ENCODE measurements at places on chromosomes 2 and 18.

DNA sequence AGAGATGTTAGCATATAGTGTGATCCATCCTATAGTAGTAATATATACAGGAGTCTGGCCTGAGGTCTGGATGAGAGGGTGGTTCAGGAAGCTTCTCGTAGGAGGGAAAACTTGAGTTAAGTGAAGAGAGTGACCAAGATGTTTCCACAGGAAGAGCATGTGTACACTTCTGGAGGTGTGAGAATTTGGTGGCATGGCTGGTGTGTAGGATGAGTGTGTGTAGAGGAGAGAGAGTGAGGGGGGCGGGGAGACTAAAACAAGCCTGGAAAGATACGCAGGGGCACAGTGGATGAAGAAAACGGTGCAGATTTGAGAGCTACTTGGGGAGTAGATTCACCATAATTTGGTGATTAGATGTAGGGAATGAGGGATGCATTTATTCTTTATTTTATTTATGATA lies 43.5 kb upstream of the CTLA4 start:
- DNase-seq = no peak

- no peak for DNase-seq
Observed at GRCh38 chr2:238600506-238601432, 174.0 kb downstream of the ASB1 start.

GRCh38 chr18:28584731-28585130 lies 407.8 kb upstream of the CDH2 start:
- DNase-seq = no peak

DNA sequence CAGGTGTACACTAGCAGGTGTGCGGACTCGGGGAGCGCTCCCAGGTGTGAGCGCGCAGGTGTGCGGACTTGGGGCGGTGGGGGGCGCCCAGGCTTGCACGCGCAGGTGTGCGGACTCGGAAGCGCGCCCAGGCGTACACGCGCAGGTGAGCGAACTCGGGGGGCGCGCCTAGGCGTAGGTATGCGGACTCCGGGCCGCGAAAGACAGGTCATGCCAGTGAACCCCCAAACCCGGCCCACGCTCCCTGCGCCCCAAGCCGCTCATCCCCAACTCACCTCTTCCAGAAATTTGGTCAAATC lies 342 bp downstream of the CYB5A start:
- no peak for DNase-seq

GRCh38 chr2:167504695-167505094 lies 616.4 kb downstream of the XIRP2 start:
- no peak for DNase-seq

DNA sequence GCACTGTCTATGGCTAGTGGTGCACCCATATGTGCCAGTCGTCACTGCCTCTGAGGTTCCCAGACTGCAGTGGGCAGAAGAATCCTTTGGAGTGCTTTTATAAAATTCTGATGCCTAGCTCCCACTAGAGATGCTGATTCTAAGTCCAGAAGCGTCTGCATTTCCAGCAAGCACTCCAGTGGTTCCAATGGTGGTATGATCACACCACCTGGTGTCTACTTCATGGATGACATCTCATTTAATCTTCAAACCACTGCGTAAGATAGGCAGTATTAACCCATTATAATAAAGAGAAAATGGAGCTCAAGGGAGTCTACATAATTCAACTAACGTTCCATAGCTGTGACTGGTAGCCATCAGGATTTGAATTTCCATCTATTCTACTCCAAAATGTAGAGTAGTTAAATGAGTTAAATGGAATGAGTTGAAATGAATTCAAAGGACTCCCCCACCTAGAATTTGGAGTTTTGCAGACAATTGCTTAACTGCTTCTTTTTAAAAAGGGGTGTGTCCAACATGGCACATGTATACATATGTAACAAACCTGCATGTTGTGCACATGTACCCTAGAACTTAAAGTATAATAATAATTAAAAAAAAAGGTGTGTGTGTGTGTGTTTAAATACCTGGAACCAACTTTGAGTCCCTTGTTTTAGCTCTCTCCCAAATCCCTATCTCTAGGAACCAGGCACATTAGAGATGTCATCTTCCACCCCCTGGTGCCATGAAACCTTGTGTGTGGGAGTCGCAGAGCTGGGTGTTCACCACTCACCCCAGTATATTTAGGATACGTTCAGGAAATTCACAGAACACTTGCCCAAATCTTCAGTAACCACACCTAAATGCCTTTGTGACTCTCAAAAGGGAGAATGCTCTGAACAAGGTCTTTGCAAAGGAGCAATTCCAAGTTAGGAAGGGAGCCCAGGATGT lies 14.1 kb downstream of the LAMA3 start:
- no peak for DNase-seq

DNA sequence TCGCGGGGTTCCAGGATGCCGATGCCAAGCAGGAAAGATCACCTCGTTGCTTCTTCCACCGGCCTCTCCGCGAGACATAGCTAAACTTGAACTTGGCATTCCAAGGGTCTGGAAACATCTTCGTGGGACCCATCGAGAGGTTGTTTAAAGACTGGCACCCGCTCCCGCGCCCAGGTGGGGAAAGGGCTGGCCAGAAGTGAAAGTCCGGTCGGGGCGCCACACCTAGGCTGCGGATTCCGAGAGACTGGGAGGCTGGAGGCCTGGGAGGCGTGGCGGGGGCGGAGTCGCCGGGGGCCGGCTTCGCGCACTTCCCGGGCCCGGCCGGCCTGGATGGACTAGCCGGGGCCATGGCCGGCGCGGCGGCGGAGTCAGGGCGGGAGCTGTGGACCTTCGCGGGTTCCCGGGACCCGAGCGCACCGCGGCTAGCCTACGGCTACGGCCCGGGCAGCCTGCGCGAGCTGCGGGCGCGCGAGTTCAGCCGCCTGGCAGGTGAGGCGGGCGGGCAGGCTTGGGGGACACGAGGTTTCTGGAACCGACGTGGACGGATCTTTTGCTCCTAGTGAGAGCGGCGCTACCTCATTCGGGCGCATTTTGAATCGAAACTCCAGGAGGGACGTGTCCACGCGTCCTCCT lies at the start of gene MOCOS:
TSS of gene MOCOS (plus strand) at position 305 of the 633 bp plus-strand sequence. CDS start at position 348, 43 bp downstream.
- no peak for DNase-seq

DNA sequence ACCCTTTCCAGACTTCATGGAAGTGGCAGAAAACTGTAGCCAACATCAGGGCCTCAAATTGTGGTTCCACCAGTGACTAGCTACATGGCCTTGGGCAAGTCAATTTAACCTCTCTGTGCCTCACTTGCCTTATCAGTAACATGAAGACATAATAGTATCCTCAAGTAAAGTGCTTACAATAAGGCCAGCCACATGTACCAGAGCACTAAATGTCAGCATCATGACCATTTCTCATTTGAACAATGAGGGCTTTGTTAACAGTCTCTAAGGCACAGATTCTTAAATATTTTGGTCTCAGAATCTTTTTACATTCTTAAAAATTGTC lies 5.8 kb upstream of the KCMF1 start:
- DNase-seq = no peak

- DNase-seq = no peak
Observed at GRCh38 chr2:202660796-202661195, 26.0 kb downstream of the FAM117B start.

DNA sequence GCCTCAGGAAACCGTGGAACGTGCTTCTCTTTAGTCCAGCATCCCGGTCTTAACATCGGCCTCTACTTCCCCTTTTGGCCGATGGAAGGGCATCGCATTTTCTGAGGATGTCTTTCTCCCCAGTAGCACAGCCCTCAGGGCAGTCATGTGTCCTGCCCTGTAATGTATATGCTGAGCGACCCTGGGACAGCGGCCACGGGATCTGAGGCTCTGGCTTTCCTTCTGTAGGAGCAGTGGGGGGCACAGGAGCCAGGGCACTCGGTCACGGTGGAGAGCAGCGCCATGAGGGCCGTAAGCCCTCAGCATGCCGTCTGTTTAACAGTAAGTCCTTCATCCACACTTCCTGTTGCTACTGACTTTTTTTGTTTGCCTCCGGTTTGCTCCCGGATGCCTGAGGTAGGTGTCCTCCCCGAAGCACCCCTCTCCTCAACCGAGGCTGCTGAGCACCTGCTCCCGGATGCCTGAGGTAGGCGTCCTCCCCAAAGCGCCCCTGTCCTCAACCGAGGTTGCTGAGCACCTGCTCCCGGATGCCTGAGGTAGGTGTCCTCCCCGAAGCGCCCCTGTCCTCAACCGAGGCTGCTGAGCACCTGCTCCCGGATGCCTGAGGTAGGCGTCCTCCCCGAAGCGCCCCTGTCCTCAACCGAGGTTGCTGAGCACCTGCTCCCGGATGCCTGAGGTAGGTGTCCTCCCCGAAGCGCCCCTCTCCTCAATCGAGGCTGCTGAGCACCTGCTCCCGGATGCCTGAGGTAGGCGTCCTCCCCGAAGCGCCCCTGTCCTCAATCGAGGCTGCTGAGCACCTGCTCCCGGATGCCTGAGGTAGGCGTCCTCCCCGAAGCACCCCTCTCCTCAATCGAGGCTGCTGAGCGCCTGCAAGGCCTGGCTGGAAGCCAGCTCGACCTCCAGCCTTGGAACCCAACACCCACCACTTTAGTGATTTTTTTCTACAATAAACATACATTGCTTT lies 169.3 kb downstream of the HDAC4 start:
- DNase-seq = no peak

- no peak for DNase-seq
Observed at GRCh38 chr2:209973328-209973727, 29.1 kb upstream of the RPE start.

DNA sequence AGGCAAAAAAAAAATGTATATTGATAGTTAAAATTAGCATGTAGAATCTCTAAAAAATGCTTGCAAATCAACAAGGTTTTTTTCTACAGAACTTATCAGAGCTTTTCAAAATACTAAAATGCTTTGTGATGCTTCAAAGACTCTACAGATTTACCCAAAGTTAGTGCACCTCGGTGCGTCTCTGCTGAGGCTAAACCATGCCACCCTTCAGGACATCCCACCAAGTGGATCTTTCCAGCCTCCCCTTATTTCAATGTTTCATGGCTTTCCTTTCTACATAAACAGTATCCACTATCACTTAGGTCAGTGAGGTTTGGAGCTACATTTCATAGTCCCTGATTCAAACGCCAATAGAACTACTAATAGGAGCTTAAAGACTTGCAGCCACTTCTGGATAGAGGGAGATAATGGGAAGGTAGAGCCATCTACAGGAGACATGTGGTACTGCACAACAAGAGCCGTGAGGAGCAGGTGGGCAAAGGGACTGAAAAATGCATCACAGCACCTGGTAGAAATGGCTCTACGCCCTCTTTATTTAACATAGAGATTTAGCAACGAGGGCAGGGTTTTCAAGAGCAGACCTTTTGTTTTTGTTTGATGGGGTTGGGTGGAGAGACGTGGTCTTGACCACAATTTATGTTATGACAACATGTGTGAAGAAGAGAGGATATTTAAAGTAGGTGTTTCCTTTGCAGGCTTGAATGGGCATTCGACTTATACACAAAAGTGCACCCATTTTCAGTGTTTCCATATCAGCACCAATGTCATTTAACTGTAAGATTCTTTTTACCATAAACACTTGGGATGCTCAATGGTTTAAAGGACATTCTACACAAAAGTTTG lies 56.1 kb upstream of the SLC35G4 start:
- DNase-seq = no peak

GRCh38 chr18:60826346-60826745 lies 453.8 kb upstream of the MC4R start:
- no peak for DNase-seq

- DNase-seq = no peak
Observed at GRCh38 chr2:71536226-71536671, 82.9 kb downstream of the DYSF start.

DNA sequence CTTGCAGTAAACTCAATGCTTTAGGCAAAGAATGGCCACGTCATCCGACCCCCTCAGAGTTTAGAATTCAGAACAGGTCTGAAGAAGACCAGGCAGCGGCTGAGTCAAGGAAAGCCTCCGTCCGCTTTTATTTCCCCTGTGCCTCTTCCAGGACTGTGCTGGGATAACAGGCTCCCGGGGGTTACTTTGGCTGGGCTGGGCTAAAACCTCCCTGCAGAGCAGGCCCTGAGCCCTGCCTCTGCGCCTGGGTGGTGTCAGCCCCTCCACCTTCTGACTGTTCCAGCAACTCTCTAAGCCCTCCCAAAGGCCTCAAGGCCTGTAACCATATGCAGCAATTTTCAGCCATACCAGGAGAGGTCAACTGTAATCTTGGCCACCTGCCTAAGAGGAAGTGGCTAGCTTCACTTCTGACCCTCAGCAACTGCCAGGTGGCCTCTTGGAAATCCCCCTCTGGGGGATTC lies 166.5 kb downstream of the RPIA start:
- DNase-seq = no peak

- DNase-seq = no peak
Observed at GRCh38 chr18:23902396-23902795, 112.2 kb upstream of the TTC39C start.

DNA sequence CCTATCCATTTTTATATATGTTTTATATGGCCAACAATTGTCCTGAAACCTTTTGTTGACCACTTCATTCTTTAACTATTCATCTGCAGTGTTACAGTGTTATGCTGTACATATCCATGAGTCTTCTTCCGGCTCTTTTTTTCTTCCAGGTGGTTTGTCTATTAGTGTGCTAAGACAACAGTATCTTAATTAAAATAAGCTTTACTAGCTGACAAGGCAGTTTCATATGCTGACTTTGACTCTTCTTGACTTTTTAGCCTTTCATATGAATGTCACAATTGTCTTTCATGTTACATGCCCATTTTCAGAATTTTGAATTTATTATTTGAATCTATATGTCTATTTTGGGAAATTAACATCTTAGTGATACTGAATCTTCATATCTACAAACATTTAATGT lies 1249.0 kb downstream of the DPP10 start:
- no peak for DNase-seq

- peak; percentile 30 for DNase-seq
Observed at GRCh38 chr2:69741575-69742321, at the start of gene ANXA4. Gene ANXA4, plus strand, starts transcription at chr2:69742134. Its CDS starts 39,432 bp downstream, at chr2:69781566.

- no peak for DNase-seq
Observed at GRCh38 chr18:57816208-57816954, 13.3 kb upstream of the ATP8B1 start.

DNA sequence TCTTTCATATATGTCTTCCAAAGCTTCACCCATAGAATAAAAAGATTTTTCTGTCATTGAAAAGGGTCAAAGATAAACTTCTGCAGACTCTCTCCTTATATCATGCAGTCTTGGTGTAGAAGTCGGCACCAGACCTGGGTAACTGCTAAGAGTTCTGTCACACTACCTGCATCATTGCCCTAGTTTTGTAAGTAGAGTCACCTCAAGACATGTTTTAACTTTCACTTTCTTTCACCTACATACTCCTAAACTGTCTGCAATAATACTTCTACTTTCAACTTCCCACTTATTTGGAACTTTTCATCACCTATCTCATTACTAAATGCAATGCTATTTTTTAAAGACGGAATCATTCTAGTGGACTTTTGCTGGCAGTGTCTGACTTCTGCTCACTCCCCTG lies 475.6 kb upstream of the VRK2 start:
- DNase-seq = no peak

DNA sequence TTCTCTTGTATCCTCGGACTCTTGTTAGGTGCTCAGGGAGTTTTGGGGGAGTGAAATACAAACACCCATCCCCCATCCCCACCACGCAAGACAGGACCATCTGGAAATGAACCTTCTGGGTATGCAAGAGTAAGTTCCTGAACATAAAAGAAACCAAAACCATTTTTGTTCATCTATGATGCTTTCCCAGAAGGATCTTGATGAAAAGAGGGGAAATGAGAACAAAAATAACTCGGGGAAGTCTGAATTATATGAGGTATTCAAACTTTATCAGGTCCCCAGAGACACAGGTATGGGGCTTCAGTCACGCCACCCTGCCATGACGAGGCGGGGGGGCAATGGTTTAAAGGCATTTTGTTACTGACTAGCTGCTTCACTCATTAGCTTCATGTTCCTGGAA lies 68.6 kb upstream of the DNMT3A start:
- DNase-seq = no peak

- DNase-seq = no peak
Observed at GRCh38 chr18:74525741-74526140, 8.6 kb upstream of the CNDP1 start.

GRCh38 chr2:221060376-221060775 lies 511.7 kb downstream of the EPHA4 start:
- no peak for DNase-seq

Data from stimulated activated CD8-positive, alpha-beta memory T cell treated with anti-CD3 and anti-CD28 coated beads, Interleukin-4, amount 100 ng/mL, for 4 hours (primary cell).